ENCODE measurements at places on chromosomes 4 and X.
A peak's percentile ranks its signal among the peaks of the same experiment; 100 is the strongest.

GRCh38 chrX:40385682-40386081 is 195.1 kb upstream of the ATP6AP2 start:
- no peak for DNase-seq

DNA sequence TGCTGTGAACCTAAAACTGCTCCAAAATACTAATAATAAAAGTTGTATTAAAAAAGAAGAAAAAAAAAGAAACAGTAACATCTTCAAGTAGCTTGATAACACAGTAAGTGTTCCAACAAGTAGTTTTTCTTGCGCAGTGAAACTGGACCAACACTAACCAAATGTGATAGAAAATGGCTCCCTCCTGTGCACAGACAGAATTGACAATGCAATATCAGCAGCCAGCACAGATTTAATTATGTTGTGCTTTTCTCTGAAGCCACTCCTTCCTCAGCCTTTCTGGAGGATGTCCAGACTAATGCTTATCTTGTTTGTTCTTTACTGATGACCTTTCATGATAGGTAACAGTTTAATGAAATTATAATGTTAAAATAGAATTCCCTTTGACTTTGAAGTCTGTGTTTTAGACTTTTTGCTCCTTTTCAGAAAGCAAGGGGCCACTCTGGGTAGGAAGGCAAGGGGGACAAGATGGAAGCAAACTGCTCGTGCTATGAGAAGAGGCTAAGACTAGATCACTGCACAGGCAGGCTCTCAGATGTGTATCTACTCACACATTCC is 147.1 kb upstream of the RPL34 start:
- DNase-seq = peak; percentile 31

GRCh38 chrX:112053169-112053568 is 29.4 kb downstream of the TRPC5 start:
- no peak for DNase-seq

DNA sequence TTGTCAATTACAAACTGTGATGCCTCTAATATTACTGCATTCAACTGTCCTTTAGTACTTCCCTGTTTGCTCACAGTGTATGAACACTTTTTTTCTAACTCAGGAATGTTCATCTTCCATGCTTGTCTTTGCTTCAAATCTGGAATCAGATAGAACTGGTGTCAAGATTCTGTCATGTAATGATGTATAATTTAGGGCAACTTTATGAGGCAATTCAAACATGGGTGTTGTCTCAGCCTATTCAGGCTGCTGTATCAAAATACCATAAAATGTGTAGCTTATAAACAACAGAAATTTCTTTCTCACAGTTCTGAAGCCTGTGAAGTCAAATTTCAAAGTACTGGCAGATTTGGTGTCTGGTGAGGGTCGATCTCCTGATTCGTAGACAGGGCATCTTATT is 1012.9 kb downstream of the RAB28 start:
- DNase-seq = no peak

All from mesenchymal stem cell (in vitro differentiated cells and primary cell).